ENCODE measurements at places on chromosomes 7 and 10.

- no peak for DNase-seq
Measured at GRCh38 chr7:35446091-35446490, 192.2 kb upstream of the TBX20 start.

- no peak for DNase-seq
Measured at GRCh38 chr7:7996568-7996967, 28.0 kb downstream of the GLCCI1 start.

GRCh38 chr7:134403062-134403461 is 55.8 kb downstream of the AKR1B1 start:
- no peak for DNase-seq

DNA sequence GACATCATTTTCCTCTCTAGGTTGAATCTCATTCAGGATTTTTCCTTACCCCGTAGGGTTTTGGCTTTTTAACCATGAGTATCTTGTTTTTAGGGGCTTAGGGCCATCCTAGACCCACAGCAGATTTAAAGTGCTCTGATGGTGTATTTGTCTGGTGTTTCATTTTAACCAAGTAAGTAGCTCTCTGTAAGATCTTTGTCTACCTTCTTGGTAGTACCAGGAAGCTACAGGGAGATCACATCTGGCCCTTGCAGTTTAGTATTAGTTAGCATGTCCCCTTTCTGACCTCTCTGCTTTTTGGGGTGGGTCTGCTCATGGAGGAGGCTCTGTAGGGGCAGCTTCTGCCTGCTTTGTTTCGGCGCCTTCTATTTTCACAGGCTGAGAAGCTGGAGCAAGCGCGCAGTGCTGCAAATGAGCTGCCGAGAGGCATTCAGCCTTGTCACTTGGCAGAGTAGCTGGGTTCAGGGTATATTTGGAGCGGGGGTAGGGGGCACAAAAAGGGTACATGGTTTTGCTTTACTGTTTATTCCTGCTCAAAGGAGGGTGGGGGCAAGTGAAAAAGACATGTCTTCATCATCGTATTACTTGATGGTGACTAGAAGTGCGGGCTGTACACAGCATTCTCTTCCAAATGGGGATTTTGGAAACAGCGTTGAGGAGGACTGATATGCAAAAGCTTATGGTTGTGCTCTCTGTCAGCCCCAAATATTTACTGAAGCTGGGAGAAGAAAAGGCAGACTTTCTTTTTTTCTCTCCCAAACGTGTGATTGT is 146.3 kb downstream of the CELF2 start:
- no peak for DNase-seq

GRCh38 chr7:45007571-45008328 is 7.7 kb downstream of the CCM2 start:
- no peak for DNase-seq

DNA sequence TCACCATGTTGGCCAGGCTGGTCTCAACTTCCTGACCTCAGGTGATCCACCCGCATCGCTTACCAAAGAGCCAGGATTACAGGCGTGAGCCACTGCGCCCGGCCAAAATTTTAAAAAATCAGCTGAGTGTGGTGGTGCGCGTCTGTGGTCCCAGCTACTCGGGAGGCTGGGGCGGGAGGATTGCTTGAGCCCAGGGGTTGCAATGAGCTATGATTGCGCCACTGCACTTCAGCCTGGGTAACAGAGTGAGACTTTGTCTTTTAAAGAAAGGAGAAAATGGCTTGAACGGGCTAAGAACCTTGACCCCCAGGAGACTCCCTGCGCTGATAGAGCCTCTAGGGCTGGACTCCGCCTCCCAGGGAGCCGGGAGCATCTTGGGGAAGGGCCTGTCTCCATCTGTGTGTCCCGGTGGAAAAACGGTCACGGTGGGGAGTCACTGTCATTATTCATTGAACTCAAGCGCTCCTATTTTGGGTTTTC is 760 bp upstream of the KCTD7 start:
- no peak for DNase-seq

DNA sequence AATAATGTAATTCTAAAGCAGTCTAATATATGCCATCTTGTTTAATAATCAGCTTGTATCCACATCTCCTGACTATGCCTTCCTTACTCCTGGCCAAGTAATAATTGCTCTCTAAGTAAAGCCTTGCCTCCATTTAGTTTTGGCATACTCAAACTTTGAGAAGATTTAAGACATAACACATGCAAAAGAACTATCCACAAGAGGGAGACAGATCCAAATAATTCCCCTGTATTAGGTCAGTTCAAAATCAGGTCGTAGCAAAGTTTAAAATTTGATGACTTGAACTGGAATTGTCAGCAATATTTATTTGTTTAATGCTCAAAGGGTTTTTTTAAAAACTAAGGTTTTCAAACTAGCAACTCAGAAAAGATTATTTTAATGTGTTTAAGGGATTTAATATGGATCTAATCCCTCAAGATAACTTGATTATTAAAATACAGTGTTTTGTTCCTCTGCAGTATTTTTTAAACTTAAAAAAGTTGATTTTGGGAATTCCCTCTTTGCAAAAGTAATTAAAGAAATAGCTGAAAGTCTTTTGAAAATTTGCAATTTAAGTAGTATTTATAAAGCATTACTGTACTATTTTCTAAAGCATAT is 95.3 kb downstream of the HDAC9 start:
- DNase-seq = no peak

- no peak for DNase-seq
Measured at GRCh38 chr10:87722716-87723115, 63.0 kb downstream of the PAPSS2 start.

DNA sequence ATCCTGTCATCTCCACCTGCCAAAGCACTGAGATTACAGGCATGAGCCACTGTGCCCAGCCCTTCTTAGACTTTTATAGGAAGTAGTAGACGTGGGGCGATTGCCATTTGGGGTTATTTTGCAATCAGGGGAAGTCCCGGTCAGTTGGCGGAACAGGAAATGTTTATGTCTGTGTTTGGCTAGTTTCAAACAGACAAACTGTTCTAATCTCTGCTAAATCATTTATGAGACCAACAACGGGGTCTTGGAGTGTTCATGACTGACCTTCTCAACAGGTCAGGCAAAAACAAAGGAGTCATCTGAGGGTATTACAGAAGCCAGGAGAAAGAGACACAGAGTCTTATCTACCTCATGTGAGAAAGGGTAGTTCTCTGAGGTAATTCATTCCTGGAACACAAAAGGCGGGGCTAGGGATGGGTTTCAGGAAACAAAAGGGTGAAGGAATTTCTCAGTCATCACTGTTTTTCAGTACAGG is 6.6 kb upstream of the TPK1 start:
- DNase-seq = no peak

DNA sequence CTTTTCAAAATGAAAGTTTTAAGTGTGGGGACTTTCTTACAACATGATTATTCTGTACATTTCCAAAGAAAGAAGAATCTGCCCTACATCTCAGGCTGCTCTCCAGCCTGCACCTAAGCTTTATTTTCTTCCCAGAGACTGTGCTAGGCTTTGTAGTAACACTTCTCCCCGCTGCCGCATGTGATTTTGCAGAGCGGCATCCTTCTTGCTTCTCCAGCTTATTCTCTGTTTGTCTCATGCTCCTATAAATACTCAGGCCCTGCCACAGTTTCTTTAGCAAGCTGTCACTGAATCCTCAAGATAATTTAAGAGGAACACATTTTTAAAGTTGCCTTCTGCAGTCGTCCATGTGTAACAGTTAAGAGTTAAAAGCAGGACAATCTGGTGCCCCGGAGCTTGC is 53.5 kb downstream of the INSYN2A start:
- no peak for DNase-seq

DNA sequence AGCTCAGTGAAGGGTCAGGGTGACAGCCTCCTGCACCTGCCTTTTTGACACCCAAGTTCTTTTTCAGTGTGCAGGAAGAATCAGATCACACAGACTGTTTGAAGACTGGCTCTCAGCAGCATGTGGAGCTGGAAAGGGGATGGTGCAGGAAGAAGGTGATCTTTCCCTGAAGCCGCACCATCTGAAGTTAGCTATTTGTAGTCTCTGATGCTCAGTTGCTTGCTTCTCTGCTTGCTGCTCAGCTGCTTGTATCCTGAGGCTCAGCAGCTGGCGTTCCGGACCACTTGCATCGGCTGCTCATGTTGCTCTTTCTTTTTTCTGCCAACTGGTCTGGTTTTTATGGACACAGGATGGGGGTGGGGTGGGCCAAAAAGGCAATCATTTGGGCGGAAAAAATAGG is 15.8 kb upstream of the DNMBP start:
- DNase-seq = no peak

DNA sequence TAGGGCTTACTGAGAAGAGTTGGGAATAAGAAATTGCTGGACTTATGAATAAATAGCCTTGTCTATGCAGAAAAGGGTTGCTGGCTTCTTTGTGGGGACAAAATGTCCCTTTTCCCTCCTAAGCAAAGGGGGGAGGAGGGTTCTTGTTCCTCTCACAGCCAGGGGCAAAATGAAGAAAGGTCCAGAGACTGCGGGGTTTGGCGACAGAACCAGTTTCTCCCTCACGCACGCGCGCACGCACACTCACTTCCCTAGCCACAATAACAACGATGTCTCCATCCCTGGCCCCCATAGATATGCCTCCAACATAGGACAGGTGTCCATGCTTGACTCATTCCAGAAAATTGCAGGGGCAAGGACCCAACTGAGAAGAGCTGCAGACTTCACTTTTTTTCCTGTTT is 3.3 kb downstream of the ZMIZ1 start:
- DNase-seq = no peak

- no peak for DNase-seq
Measured at GRCh38 chr7:55088107-55088506, 69.3 kb downstream of the EGFR start.

DNA sequence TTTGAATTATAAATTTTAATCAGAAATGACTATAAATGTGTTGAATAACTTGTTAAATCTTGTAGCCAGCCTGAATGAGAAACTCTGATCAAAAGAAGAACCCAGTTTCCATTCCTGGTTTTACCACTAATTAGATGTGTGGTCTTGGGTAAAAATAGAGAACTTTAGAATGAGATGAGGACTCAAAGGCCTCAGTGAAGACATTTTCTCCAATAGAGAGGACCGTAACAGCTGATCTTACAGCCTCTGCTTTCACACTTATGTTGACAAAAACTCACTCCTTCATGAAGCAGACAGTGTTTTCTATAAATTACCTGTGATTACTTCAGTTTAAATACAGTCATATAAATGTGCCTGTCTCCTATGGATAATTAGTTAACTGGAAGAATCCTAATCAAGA is 200.1 kb upstream of the MEOX2 start:
- no peak for DNase-seq

GRCh38 chr7:106869954-106870353 is 4.9 kb downstream of the PIK3CG start:
- no peak for DNase-seq

GRCh38 chr7:117489911-117490310 is 10.1 kb downstream of the CFTR start:
- DNase-seq = no peak

DNA sequence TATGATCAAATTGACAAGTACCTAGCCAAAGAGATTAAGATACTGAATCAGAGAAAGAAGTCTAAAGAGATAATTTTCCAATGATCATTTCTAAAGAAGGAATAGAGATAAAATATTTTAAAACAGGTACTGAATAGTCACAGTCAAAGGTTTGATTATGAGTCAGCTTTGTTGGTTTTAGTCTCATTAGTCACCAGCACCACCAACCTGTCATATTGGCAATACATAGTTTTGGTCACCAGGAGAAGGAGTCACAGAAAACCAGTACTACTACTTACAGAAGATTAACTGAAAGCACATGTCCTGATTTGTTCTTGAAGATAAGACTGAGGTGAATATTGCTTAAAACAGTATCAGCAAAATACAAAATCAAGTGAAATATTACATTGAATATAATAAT is 34.6 kb downstream of the ZEB1 start:
- DNase-seq = no peak

DNA sequence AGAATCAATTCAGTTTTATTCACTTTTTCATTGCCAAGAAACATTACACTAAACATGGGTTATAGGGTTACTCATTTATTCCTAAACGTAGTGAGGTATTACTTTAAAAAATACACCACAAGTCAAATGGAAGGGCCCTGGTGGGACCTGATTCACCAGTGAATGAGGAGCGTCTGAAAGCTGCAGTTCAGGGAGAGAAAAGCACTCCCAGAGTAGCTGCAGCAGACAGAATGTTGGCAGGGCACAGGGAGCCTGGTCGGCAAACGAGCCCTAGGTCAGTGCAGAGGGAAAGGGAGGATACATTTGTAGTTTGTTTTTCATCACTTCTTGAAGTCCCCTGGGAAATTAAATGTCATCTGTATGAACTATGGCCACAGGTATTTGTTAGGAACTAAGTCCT is 361.7 kb upstream of the ETV1 start:
- DNase-seq = no peak

DNA sequence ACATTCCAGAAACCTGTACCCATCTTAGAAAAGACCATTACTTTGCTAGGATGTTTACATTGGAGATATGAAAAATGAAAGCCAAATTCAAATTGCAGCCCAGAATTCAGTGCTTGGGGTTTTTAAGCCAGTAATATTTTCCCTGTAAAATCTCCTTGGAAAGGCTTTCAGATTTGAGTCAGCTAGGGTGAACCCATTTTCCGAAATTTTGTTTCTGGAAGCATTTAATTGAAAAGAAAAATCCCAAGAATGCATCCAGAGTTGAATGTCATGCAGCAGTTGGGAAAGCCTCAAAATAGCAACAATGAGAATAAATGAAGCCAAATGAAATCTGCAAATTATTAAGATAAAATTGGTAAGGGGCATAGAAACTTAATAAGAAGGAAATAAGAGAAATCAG is 106.4 kb downstream of the BMPER start:
- DNase-seq = no peak

- no peak for DNase-seq
Measured at GRCh38 chr10:114911052-114911711, 26.8 kb upstream of the TRUB1 start.

GRCh38 chr7:69625238-69625637 is 27.0 kb downstream of the AUTS2 start:
- DNase-seq = no peak

DNA sequence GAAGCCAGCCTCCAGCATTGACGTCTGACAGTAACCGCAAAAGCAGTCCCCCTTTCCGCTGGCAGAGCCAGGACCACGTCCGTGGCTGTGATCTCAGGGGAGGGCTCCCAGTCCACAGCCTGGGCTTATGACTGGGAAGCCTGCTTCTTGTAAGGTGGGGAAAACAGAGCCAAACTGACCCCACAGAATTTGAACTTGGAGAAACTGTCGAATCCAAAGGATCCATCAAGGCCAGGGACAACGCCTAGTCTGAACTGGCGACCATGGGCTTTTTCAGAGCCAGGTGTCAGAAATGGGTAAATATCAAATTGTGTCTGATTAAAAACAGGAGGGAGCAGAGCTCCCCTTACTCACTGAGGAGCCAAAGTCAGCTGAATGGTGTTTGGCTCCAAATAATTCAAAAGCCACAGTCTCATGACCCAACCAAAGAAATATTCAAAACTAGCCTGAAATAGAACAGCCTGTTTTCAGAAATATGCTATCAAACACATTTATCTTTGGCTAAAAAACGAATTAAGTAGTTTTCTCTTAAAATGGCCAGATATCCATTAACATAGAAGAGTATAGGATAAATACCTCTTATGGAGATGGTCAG is 751.4 kb upstream of the GALNT17 start:
- no peak for DNase-seq

GRCh38 chr10:74058658-74059057 is 60.7 kb downstream of the VCL start:
- no peak for DNase-seq

GRCh38 chr10:93473804-93474472 is 8.2 kb downstream of the MYOF start:
- DNase-seq = no peak

GRCh38 chr10:50909334-50910014 is 24.0 kb upstream of the A1CF start:
- no peak for DNase-seq

Measured in stimulated activated CD8-positive, alpha-beta memory T cell treated with anti-CD3 and anti-CD28 coated beads, Interleukin-7, amount 100 ng/mL, for 1 hour (primary cell).